ENCODE measurements at places on chromosomes 5 and 9. TPM values are rescaled to one million over a fixed set of nuclear protein-coding genes. Genes with fewer than 3 reads are reported as not detected.

DNA sequence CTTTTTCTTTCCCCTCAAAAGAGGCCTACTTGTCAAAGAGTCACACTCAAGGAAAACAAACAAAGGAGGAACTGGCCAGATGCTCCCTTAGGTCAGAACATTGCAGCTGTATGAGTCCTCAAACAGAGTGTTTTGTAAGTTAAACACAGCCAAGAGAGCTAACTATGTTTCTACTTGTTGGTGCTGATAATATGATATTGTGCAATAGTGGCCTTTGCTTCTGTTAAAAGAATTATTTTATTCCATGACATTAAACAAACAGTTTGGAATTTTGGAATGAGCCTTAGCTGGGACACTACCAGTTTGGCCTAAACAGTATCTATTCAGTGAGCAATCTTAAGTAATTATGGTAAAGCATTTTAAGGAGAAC, 56.0 kb upstream of the TPD52L3 start:
- no peak for DNase-seq

NTNG2 gene
- 1.1 TPM for total RNA-seq

CCL19 gene
- total RNA-seq = not detected

GRM6 gene
- total RNA-seq = not detected

GRCh38 chr5:129460672-129460935, 506 bp downstream of the ADAMTS19 start:
- no peak for DNase-seq

PCDHAC1 gene
- not detected for total RNA-seq

- peak; percentile 32 for DNase-seq
These were observed 805.6 kb downstream of the BRINP1 start for GRCh38 chr9:118563677-118564076.

SSNA1 gene
- 138 TPM for total RNA-seq

DNA sequence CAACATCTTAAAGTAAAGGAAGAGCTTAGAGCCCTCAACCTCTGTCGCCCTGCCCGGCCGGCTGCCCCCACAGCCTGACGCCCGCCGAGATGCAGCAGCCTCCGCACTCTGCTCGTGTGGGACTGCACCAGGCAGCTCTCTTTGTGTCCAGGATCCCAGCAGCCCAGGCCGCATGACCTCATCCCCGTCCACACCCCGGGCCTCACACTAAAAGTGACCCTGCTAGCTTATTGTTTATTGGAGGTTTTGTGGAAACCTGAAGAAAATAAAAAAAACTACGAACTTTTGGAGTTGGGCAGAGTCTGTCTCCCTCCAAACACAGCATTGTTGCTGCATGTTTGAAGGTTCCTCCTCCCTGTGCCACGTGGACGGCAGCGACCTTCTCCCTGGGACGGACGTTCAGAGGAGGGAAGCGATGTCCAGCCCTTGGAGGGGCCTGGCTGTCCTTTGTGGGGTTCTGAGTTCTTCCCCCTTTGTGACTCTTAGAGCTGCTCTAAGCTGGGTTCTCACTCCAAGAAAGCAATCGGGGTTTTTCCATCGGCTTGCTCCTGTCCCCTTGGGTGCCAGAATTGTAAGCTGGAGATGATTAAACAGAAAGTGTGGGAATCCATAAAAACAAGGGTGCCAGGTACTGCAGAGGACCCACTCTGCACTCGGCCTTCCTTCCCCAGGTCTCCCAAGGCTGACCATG, 103.5 kb upstream of the COL5A1 start:
- no peak for DNase-seq

GRCh38 chr9:136821826-136822544, 14.2 kb downstream of the RABL6 start:
- no peak for DNase-seq
